ENCODE measurements at places on chromosomes 7 and 10. TPM values are rescaled to one million over a fixed set of nuclear protein-coding genes. Genes with fewer than 3 reads are reported as not detected.

- no peak for DNase-seq
Observed at GRCh38 chr10:131070856-131071255, 240.7 kb downstream of the TCERG1L start.

Gene TSPAN12
- total RNA-seq = not detected

Gene CELF2
- 207 TPM for total RNA-seq

- DNase-seq = no peak
Observed at GRCh38 chr10:48649349-48649944, 35.2 kb upstream of the WDFY4 start.

DNA sequence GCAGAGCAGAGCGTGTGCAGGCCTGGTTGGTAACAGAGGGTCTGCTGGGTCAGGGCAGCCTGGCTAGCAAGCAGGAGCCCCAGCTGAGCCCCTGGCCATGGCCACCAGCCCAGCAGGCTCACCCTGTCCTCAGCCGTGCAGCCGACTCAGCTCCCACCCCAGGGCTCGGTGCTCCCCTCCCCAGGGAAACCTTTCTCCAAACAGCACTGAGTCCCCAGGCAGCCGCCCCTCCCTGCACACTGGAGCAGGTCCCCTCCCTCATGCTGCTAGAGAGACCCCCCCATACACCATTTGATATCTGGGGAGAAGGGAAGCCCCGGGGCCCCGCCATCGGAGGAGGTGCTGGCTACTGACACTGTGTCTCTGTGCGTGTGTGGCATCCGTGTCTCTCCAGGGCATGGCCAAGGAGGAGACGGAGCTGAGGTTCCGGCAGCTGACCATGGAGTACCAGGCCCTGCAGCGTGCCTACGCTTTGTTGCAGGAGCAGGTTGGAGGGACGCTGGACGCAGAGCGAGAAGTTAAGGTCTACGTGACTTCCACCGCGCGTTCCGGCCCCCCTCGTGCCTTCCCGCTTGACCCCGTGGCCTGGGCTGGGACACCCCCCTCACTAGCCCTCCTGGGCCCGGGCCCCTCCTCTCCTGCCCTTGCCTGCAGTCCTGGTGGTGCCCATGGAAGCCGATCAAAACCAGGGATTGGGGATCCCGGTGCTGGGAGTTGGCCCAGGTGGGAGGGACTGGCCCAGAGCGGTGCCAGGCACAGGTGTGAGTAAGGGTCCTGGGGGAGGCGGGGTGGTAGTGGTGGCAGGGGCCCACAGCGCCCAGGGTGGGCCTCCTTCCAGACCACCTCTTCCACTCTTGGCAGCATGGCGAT is 45.0 kb upstream of the DPYSL4 start:
- DNase-seq = no peak

Gene COBL
- total RNA-seq = 0.08 TPM

GRCh38 chr10:14954001-14954770 is at the start of gene DCLRE1C:
TSS of gene DCLRE1C (minus strand) at chr10:14954096. CDS start at chr10:14954010, 86 bp downstream.
- peak; percentile 87 for DNase-seq

DNA sequence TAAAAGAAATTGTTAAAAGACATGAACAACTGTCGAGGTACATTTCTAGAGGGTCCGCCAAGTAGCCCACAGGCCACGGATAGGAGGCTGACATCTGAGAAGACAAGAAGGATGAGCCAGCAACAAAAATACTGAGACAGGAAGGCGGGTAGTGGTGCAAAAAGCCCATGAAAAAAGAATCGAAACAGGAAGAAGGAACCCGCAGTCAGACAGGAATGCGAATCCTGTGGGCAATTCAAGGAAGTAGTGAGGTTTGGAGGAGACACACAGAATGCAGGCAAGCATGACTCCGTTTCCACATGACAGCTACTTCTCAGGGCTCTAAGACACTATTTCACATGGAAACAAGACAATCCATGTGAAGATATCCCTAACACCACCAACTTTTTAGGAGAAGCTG is 125.2 kb downstream of the DOCK4 start:
- no peak for DNase-seq

- DNase-seq = no peak
Observed at GRCh38 chr7:135791543-135792362, 43.1 kb upstream of the FAM180A start.

DNA sequence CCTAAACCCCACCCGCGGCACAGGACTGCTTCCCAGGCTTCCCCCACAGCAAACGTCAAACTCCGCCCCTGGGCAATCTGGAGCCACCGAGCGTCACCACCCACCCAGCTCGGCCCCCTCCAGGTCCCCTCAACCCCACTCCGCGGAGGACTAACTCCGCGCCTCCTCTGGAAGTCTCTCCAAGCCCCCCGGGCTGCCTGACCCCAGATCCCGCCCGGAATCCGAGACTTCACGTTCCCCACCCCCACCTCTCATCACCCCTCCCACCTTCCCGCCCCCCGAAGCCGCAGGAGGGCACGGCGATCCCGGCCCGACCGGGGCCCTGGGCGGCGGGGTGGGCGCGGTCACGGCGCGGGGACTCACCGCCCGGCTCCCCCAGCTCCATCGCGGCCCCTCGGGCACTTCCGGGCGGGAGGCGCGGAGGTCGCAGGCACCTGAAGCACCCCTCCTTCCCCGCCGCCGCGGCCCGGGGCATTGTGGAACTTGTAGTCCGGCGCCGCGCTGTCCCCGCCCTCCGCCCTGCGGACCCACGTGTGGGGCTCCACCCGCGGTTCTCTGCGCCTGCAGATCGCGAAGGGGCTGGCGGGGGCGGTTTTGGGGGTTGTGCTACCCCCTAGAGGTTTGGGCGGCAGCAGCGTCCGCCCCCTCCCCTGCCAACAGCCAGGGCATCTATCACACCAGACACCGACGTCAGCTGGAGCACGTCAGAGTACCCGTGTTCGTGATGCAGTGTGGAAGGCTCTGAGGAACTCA is at the start of gene TMUB1:
TSS of gene TMUB1 (minus strand) at position 423 of the 753 bp plus-strand sequence. CDS start 930 bp downstream, outside the sequence.
- DNase-seq = peak; percentile 96

DNA sequence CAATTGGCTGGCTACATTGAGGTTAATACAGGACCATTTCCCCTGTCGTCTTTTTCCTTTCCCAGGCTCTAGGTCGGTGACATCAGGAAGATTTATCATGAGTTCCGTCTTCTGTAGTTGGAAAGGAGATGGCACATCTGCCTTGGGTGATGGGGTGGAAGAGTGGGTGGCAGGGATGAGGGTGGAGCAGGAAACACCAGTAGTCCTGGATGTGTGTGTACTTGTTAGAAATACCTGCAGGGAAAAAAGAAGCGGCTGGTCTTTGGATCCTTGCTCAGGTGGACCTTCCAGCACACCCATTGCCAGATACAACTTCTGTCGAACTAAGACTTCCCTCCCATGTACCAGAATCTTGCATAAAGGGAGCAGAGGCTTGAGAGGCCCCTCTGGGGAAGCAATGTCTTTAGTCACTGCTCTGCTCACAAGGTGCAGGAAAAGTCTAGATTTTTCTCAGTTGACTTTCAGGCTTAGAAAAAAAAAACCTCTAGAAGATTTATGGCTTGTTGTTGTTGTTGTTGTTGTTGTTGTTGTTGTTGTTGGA is 516.8 kb upstream of the GALNT17 start:
- DNase-seq = no peak

- no peak for DNase-seq
Observed at GRCh38 chr7:114789871-114790311, 132.0 kb upstream of the MDFIC start.

Gene SPDYE6
- total RNA-seq = 0.51 TPM

GRCh38 chr10:27890971-27891370 is 107.9 kb downstream of the ODAD2 start:
- DNase-seq = no peak

DNA sequence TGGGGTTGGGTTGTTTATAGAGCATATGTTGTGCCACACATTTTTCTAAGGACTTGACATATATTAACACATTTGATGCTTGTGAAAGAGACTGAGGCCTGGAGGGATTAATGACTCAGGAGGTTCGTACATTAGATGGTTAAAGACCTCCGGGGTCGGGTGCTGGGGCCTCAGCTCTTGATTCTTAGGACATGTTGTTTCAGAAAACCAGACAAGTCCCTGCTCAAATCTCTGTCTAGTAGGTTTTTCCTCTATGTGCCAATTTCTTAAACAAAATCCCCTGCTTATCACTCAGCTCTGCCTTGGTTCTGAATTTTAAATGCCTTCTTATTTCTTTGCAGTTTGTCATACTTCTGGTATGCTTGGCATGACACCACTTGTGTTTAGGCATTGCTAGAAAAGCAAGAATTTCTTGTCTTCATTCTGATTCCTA is 5.8 kb downstream of the UPP1 start:
- DNase-seq = no peak

DNA sequence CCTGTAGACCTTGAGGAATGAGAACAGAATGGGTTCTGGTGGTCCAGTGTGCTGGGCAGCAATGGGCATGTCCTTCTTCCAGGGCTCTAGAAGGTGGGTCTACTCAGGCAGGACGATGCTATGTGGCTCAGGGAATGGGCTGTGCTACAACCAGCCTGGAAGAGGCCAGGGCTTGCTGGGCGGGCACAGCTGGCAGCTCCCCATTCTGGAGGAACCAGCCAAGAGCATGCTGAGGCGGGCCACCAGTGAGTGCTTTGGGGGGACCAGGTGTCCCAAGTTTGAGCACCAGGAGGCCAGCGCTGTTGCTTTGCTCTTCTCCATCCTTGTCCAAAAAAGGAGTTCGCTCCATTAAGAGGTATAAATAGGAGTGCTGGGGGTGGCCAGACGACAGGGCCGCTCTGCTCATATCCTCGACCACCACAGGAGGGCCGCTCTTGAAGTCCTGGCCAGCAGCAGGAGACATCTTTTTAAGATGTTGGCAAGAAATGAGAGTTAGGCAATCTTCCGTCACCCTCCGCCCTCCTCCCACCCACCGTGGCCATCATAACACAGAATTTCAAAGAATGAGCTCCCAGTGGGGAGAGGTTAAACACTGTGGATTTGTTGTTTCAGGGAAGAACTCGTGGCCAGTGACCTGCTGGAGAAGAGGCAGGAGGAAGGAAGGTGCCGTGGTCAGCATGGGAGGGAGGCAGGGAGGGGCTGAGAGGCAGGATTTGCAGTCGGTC is 141.3 kb downstream of the GRK5 start:
- no peak for DNase-seq

DNA sequence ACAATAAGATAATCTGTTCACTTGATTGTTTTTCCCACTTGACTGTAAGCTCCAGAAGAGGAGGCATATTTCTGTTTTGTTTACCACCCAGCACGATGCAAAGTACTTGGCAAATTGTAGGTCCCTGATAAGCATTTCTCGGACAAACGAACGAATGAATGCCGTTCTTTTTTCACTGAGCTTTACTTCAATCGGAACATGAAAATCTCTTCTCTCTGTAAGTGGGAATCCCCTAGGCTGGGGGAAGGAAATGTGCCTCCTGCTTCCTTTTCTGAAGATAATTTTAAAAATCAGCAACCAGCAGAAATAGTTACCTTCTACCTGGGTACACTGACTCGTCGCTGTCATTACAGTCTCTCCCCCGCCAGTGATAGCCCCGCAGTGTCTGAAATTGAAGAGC is 102.9 kb downstream of the AOAH start:
- no peak for DNase-seq

Gene ANXA7
- total RNA-seq = 99.6 TPM

Gene CYP2C19
- total RNA-seq = not detected

- DNase-seq = no peak
Observed at GRCh38 chr7:135165862-135166261, 4.6 kb downstream of the CYREN start.

Gene GBX1
- total RNA-seq = not detected

Gene RBM20
- 0.16 TPM for total RNA-seq
